ENCODE measurements at places on chromosomes 12 and 14. TPM values are rescaled to one million over a fixed set of nuclear protein-coding genes. Genes with fewer than 3 reads are reported as not detected.

The TAS2R42 gene
- total RNA-seq, result not detected

The DCN gene
- total RNA-seq, result 2,873 TPM

The ADAM21 gene
- total RNA-seq, result 0.24 TPM

DNA sequence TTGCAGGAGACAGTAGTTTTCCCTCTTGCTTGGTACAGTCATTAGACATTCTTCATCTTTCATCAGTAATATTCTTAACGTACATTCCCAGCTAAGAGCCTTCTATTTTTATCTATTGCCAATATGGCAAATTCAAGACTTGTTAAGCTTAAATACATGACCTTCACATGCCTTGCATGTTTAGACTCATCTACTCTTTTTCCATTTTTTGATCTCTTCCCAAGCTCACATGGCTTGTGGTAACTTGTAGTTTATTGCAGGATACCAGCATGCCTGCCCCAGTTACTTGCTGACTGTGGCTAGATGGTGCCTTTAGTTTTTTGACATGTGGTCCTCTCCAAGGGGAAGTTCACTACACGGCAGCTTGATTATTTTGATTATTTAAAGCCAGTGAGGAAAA is 729.0 kb downstream of the SLC6A15 start:
- DNase-seq, result no peak

All from aorta (tissue), 5 donors.